ENCODE measurements at places on chromosomes 4 and X. TPM values are rescaled to one million over a fixed set of nuclear protein-coding genes. Genes with fewer than 3 reads are reported as not detected.

KDR gene
- total RNA-seq = 34.9 TPM

LAMTOR3 gene
- 41.9 TPM for total RNA-seq

GUCY2F gene
- not detected for total RNA-seq

SH2D1A gene
- total RNA-seq = 0.44 TPM

HSFX4 gene
- total RNA-seq = not detected

MAGEE2 gene
- 0.24 TPM for total RNA-seq

SRD5A3 gene
- total RNA-seq = 31.3 TPM

NHS gene
- total RNA-seq = 2.0 TPM

STK32B gene
- total RNA-seq = 0.90 TPM

FGFBP1 gene
- 0.67 TPM for total RNA-seq

SPANXA1 gene
- not detected for total RNA-seq

TSPAN7 gene
- total RNA-seq = 52.3 TPM

CXorf49 gene
- not detected for total RNA-seq

DMP1 gene
- total RNA-seq = not detected

NDP gene
- not detected for total RNA-seq

CXCL11 gene
- 1.9 TPM for total RNA-seq

BMPR1B gene
- 0.61 TPM for total RNA-seq

GAGE1 gene
- not detected for total RNA-seq

ENPEP gene
- total RNA-seq = 8.5 TPM

ASB11 gene
- total RNA-seq = 0.17 TPM

PPEF2 gene
- total RNA-seq = not detected

MAP7D2 gene
- 0.45 TPM for total RNA-seq

DGKK gene
- 0.03 TPM for total RNA-seq

NLRP2B gene
- total RNA-seq = not detected

NWD2 gene
- total RNA-seq = not detected

CRMP1 gene
- total RNA-seq = 5.4 TPM

ADH7 gene
- not detected for total RNA-seq

UGT2B10 gene
- total RNA-seq = not detected

BEX1 gene
- total RNA-seq = 0.44 TPM

REPS2 gene
- total RNA-seq = 19.5 TPM

FAM9B gene
- not detected for total RNA-seq

Measured in left lung (tissue), 14 donors.